ENCODE measurements at places on chromosomes 1 and 21.

DNA sequence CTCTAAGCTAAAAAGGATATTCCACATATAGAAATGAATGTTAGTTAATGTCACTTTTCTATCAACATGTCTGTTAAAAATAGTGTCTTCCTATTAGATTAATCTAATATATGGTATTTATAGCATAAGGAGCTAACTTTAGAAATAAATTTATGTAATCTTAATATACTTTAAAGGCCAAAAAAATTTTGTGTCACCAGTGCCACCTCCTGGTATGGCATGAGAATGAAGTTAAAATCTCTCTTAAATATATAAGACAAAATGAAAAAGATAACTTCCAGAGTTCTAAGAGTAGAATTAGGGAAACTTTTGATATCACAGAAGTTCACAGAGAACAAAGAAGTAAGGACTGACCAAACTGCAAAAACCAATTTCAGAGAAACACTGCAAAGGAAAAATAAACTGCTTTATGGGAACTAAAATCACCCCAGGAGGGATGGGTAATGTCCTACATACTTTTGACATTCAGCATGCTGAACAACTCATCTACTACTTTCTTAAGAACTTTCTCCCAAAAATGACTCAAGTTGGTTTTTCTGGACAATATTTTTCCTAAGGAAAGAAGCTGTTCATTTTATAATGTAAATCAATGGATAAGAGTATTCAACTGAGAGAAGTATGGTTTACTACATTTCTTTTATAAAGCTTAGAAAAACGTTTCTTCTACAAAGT lies 82.8 kb downstream of the TRIM33 start:
- DNase-seq, result peak; percentile 15

GRCh38 chr1:218633238-218633988 lies 288.3 kb downstream of the TGFB2 start:
- DNase-seq, result no peak

GRCh38 chr1:61082311-61083012 lies at the start of gene NFIA:
NFIA (plus strand) TSS chr1:61082561.
- peak; percentile 67 for DNase-seq

GRCh38 chr21:41220208-41220733 lies 52.3 kb downstream of the BACE2 start:
- DNase-seq, result no peak

DNA sequence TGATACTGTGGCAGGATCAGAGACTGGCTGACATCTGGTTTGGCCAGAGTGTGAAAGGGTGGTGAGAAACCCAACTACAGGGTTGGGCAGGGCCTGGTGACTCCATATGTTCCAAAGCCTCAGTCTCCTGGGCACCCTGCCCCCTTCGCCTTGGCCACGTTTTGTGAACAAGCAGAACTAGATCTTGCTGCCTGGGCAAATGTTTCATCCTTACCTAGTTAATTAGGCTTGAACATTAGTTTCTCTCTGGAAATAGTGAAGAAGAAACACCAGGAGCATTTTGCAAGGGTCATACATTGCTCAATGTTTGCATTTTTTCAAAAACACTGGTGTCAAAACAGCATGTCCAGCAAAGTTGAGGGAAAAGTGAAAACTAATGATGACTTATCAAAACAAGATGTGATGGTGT lies 60.5 kb downstream of the MAP3K7CL start:
- no peak for DNase-seq

DNA sequence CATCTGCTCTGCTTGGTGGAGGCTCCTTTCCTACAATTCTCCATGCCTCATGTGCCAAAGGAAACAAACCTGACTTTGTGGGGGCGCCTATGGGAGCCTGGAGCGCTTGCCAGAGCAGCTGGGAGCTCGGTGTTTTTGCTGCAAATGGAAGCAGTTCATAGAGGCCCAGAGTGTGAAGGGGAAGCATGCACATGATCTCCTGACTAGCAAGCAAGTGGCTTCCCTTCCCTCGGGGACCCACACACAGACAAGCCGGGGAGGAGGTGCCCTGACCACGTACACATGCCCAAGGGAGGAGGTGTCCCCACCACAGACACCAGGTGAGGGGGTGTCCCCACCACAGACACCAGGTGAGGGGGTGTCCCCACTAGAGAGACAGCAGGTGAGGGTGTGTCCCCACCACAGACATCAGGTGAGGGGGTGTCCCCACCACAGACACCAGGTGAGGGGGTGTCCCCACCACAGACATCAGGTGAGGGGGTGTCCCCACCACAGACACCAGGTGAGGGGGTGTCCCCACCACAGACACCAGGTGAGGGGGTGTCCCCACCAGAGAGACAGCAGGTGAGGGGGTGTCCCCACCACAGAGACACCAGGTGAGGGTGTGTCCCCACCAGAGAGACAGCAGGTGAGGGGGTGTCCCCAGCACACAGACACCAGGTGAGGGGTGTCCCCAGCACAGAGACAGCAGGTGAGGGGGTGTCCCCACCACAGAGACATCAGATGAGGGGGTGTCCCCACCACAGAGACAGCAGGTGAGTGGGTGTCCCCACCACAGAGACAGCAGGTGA lies 106.8 kb downstream of the CRYAA start:
- DNase-seq, result no peak

DNA sequence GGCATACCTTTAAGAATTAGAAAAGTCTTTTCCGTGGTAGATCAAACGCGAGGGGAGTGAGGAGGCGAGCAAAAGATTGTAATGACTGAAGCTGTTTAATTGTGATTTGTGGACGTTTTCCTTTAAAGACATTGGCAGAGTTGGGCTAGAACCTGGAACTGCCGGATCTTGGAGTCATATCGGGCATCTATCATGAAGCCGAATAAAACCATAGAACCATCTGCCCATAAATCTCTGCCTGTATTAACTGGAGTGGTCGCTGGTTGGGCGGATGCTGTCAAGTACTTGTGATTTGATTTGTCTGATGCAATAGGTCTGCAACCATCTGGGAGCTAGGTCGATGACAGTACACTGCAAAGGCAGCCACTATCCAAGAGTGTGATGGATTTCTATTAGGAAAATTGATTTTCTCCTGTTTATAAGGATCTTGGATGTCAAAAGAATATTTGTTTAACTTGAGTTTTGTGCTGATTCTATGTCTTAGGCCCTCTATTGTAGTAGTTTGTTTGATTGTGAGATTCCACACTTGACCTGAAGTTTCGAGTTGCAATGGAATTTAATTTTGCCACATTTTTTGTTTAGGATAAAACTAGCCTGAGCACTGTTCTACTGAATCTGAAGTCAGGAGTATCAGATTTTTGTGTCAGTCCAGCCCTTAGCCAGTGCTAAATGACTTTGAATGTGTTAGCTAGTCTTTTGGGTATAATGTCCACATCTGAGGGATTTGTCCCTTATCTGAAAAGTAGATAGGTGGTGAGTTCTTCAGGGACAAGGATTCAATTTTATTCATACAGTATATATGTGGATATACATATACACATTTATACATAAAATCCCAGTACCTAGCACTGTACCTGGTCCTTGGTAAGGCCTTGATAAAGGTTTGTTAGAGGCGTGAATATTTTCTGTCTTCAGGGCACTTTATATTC lies 1.2 kb downstream of the SARS1 start:
- peak; percentile 60 for DNase-seq

- no peak for DNase-seq
Measured at GRCh38 chr1:2025491-2025981, 6.4 kb downstream of the GABRD start.

DNA sequence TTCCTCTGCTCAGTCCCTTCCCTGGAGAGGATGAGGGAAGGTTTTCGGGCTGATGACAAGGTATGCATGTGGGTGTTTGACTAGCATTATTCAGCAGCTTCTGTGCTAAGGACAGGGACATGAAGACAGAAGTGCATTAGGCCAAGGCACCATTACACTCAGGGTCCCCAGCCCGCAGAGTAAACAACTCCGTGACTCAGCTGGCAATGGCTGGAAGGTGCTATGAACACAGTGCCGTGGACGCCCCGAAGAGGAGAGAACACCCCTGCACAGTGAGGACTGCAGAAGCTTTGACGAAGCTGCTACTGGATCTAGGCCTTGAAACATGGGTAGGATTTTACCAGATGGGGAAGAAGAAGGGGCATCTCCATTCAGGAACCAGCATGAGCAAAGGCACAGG lies 13.7 kb upstream of the EPS8L3 start:
- DNase-seq, result no peak

DNA sequence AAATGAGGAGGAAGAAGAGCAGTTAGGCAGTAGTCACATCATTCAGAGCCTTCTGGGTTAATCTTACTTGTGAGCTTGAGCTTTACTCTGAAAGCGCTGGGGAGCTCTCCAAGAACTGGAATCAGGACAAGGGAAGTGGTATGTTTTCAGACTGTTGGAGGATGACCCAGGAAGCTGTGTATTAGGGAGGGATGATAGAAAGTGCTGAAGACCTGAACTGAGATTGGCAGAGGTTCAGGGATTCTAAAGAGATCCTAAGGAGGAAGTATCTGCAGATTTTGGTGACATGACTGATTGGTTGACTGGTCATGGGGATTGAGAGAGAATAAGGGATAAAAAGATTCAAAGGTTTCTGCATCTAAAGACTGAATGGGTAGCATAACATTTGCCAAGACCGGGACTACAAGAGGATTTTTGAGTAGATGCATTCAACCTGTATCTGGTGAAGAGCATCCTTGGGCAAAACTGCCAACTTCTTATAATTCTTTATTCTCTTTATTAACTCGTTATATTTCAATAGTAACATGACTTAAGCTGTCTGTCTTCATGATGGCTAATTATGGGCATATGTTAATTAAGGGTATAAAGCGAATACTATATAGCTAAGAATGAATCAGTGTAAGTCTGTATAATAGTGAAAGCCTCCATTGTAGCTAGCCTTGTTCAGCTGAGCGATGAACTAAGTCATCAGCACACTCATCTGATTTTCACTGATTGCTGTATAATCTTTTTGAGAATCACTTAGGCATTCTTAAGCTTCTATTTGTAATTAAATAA lies 41.8 kb downstream of the XCL1 start:
- no peak for DNase-seq

DNA sequence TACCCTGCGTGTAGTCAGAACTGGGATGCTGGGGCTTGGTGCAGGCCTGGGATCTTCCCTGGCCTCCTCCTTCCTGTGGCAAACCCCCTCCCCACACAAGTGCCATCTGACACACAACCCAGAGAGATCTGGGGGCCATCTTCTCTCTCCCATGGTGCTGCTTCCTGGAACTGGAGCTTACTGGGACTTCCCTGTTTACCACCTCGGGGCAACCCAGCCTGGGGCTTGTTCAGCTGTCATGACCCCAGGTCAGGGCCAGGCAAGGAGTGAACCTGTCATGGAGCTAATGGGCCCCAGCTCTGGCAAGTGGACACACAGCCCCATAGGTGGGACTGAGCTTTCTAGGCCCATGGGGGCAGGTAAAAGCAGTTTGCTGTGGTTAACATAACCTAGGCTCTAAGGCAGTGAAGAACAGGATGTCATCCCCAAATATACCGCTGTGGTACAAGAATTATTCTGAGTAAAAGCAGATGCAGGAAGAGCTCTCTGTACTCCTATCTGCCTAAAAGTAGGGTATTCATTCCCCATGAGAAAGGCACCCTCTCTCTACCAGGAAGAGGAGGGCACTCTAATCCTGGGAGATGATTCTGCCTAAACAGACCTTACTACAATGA lies 2.4 kb downstream of the TRIM11 start:
- no peak for DNase-seq

- peak; percentile 72 for DNase-seq
Measured at GRCh38 chr1:9234223-9235095, at the start of gene H6PD. H6PD (plus strand) TSS chr1:9234774; CDS start chr1:9244935, 10,161 bp downstream.

- peak; percentile 31 for DNase-seq
Measured at GRCh38 chr1:102434421-102434820, 437.7 kb upstream of the OLFM3 start.

DNA sequence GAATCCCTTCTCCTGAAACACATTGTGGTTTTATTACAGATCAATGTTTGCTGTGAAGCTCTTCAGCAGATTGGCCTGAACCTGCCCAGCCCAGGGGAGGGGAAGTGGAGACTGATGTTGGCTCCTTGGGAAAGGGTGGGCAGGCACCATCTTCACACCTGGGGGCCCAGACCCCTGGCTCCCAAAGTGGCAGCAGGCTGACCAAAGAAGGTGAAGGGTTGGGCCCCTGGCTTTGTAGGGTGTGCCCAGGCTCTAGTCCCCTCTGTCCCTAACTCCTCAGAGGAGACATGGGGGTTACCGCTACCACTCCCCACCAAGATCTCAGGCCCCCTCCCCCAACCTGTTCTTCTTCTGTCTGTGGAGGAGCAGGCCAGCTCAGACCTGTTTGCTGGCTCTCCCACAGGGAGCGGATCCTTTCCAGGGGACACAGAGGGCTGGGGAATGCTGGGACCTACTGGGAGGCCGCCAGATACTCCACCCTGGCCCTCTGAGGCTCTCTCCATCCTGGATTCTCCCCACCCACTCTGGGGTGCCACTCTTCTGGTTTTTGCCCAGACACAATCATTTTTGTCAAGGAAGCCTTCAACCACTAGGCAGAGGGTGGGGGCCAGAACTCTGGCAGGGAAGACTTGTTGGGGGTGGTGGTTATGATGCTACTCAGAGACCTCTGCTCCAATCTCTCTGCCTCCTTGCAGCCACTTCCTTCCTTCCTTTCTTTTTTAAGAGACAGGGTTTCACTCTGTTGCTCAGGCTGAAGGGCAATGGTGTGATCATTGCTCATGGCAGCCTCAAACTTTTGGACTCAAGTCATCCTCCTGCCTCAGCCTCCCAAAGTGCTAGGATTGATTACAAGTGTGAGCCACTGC lies 5.0 kb upstream of the EFNA3 start:
- no peak for DNase-seq

- no peak for DNase-seq
Measured at GRCh38 chr1:186044079-186044685, 310.0 kb downstream of the HMCN1 start.

- peak; percentile 82 for DNase-seq
Measured at GRCh38 chr1:54488065-54488750, 59.8 kb upstream of the ACOT11 start.

DNA sequence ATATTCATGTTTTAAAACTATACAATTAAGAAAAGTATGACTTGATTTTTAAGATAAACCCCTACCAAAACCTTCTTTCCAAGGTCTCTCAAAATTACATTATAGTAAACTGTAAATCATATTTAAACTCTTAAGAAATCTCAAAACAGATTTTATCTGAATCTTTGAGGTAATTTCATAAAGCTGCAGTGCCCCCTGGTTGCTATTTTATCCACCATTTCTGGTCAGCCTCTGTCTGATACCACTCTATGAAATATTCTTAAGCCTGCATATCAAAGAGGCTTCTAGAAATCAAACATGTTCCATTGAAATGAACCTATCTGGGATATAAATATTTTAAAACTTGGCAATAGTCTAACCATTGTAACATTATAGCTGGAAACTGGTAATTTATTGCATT lies 317.3 kb downstream of the COL11A1 start:
- no peak for DNase-seq

- no peak for DNase-seq
Measured at GRCh38 chr1:12126781-12127180, 40.0 kb upstream of the TNFRSF1B start.

GRCh38 chr1:37944086-37944763 lies 2.6 kb downstream of the INPP5B start:
- no peak for DNase-seq

DNA sequence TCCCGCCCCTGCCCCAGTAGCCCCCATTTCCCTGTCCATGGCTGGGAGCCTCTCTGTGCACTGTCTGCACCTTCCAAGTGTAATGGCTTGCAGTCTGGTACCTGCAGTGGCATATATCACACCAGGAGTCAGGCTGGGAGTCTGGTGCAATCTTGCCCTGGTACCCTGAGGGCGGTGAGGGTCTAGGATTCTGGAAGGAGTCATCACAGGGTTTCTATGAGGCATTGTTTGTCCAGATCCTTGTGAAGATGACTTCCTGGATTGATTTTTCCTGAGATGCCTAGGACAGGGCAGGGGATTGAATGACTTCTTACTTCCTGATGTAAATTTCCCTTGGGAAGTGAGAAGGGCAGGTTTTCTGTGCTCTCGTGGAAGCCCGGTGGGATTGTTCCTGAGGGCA lies 5.9 kb upstream of the PKP1 start:
- DNase-seq, result no peak

All from NCI-H2171 (cell line).